ENCODE measurements at places on chromosomes 16 and 17.

DNA sequence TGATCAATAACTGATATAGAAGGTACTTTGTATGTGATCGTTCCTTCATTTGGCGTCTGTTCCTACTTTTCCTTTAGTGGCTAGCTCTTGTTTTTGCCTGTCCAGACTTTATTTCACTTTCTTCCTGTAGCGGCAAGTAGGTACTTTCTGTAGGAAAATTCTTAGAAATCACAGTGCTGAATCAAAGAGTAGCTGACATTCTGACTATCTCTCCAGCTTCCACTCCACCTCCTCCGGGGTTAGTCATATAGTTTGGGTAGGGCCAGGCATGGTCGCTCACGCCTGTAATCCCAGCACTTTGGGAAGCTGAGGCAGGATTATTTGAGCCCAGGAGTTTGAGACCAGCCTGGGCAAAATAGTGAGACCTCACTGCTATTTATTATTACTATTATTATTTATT lies 29.9 kb upstream of the PAFAH1B1 start:
- no peak for DNase-seq

DNA sequence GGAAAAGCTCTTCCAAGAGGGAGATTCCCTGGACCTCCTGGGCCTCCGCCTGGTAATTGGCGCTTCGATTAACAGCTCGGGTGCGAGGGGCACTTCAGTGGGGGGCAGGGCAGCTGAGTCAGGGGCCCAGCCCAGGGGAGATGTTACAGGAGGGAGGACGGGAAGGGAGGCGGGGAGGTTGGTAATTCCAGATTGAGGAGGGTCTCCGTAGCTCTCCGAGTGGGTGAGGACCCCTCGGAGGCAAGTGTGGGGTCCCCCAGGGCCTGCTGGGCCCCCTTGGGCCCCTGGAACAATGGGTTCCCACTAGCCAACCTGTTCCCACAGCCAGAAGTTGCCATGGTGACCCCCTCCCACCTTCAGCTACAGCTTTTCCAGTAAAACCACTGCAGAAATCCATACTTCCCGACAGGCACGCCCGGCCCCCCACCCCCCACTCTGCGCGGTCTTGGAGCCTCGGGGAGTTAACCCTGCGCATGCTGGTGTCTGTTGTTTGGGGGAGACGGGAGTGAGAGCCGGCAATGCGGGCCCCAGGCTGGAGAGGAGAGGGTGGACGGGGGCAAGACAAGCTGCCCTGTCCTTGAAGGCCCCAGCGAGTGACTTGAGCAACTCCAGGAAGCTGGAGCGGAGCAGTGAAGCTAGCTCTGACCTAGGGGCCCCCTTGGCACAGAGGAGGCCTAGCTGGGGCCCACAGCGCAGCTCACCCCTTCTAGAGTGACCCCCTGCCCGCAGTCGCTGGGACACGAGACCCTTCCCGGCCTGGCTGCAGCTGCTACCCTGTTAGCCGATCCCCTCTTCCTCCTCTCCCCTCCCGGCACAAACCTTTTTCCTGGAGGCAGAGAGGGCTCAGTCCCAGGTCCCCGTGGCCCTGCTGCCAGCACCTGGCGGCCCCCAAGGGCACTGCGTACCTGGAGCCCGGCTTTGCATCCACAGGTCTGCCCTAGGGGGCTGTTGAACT lies 37.8 kb downstream of the TMEM235 start:
- no peak for DNase-seq

DNA sequence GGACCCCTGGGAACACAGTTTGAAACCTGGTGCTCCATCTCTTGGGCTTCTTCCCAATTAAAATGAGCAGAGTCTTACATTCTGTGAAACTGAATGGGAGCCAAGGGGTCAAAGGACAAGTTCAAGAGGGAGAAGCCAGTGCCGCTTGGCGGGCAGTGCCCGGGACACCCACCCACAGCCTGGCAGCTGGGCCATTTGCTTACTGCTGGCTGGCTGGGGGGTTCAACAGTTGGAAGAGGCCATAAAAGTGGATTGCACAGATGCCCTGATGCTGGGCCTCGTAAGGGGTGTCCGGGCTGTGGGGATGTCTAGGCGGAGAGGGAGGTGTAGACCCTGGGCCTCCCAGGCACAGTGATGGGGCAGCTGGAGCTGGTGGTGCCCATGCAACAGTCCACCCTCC lies 52.1 kb downstream of the CMIP start:
- no peak for DNase-seq

- DNase-seq: no peak
Measured at GRCh38 chr17:35578929-35579432, 610 bp upstream of the PEX12 start.

DNA sequence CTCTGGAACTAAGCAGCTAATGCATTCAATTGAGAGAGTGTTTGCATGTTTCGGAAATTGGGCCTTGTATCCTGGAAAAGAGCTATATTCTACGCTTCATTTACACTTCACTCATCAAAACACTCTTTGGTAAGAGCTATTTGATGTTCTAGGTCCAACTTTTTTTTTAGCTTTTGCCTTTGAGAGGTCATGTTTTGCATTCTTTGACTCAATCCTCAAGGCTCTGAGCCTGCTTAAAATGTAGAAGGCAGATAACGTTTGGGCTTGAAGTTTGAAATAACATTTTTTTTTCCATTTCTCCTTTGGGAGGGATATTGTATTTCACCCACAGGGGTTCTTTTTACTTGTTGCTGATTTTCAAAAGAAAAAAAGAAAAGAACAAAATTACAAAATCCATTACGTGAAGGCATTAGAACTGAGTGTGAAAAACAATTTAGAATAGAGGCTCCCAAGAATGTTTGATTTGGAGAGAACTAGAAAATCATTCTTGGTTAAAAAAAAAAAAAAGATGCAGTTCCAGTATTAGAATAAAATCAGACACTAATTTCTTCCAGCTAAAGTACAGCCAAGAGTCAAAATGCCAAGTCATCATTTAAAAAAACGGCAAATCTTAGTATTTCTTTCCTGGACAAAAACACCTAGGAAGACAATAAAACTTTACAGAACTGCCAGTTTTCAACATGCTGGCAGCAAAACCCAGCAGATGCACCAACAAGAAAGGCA lies 268.5 kb downstream of the GRIN2A start:
- no peak for DNase-seq

- DNase-seq: peak; percentile 42
Measured at GRCh38 chr17:38322156-38322779, 21.5 kb downstream of the GPR179 start.

- no peak for DNase-seq
Measured at GRCh38 chr17:4956493-4957061, 5.7 kb downstream of the ENO3 start.

- DNase-seq: peak; percentile 58
Measured at GRCh38 chr17:45948881-45949624, 50.0 kb upstream of the STH start.

DNA sequence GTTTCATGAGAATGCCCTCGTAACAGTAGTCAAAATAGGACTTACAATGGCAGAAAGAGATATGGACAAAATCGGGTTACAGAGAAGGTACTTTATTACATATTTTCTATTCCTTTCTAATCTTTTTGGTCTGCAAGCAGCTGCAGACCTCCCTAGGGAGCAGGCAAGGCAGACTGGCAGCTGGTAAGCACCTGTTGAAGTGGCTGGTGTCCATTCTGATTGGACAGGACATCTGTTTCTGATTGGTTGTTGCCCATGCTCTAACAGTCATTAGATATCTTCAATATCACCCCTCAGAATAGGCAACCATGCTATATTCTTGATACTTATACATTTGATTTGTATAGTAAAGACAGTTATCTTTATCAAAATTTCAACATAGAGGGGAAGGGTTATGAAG lies 606.3 kb downstream of the KCNJ2 start:
- no peak for DNase-seq

- no peak for DNase-seq
Measured at GRCh38 chr16:79171931-79172705, 428.4 kb downstream of the MAF start.

GRCh38 chr16:11333702-11334101 lies 11.6 kb upstream of the RMI2 start:
- DNase-seq: no peak

GRCh38 chr17:62629556-62630364 lies 2.3 kb downstream of the MRC2 start:
- no peak for DNase-seq

DNA sequence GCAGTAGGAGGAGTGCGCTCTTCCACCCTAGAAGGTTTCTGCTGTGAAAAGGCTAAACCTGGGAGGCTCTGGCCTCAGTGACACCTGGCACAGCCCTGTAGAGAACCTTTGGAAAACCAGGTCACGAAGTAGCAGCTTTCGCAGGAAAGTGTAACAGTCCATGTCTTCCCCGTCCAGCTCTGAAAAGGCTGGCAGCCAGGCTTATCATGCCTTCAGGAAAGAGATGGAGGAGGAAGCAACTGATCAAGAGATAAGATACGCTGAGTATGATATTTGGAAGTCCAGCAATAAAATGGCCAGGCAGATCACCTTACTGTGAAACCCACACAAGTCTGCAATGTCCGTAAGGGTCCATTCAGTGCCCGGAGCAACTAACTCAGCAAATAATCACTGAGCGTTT lies 22.3 kb downstream of the TUBD1 start:
- no peak for DNase-seq

- no peak for DNase-seq
Measured at GRCh38 chr17:42291129-42291528, 2.8 kb downstream of the STAT5A start.

DNA sequence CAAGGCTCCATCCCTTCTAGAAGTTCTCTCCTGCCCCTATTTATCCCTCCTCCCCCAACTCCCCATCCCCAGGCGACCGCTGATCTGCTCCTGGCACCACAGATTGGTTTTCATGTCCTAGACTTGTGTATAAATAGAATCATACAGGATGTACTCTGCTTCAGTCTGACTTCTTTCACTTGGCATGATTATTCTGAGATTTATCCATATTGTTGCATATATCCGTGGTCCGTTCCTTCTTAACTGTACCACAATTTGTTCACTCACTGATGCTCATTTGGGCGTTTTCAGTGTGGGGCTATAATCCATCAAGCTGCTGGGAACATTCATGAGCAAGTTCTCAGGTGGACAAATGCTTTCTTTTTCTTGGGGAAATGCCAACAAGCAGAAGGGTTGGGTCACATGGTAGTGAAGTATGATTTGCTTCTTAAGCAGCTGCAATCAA lies 23.9 kb downstream of the PITPNM3 start:
- DNase-seq: no peak

DNA sequence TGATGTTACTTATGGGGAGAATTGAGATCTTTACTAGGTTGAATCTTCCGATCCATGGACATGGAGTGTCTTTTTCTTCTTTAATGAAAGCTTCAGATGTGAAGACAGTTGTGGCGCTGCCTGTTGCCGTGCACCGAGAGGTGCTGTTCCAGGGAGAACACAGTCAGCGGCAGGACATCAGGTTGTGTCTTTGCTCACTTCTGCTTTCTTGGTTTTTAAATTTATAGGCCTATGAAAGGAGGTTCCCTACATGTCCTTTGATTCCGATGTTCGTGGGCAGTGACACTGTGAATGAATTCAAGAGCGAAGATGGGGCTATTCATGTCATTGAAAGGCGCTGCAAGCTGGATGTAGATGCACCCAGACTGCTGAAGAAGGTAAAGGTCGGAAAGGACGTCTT lies 49.8 kb downstream of the SEC14L1 start:
- no peak for DNase-seq

DNA sequence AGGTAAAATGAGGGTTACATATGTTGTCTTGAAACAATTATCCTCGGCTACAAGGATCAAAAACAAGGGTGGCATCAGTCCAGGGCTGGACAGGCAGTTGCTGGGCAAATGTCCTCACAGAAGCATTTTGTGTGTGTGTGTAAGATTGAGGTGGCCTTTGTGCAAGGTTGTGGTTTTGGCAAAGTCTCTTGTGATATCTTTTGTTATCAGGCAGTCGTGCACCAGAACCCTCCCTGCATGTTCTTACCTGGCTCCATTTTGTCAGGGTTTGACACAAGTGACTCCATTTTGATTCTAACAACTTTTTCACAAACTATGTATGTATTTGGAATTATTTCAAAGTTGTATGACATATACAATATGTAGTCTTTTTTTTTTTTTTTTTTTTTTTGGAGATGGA lies 20.0 kb downstream of the CHAD start:
- DNase-seq: no peak

DNA sequence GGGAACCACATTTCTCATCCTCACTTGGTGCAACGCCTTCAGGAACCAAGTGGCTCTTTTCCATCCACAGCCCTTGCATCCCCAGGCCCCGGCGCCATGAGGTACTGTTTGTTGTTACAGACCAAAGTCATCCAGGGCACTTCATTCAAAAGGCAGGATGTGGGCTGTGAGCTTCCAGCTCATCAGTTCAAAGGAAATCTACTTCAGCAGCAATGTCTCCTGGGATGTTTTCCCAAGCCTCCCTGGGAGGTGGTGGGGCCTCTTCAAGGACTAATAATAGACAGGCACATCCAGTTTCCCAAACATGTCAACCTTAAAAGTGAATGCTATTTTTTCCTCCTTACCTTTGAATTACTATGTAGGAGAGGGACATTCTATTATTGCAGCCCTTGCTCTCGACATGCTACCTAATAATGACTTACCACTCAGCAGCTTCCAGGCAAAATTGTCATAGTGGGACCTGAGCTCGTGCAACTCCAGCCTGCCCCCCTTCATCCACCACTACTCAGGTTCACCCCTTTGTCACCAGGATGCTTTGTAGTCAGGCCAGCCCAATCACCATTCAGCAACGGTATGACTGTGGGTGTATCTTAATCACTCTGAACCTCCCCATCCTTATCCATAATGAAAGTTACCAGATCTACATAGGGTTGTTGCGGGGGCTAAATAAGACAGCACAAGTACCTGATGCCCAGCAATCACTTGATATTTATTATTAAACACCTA lies 1.7 kb upstream of the PRKCB start:
- DNase-seq: no peak

GRCh38 chr16:79571903-79572535 lies 28.5 kb downstream of the MAF start:
- no peak for DNase-seq

GRCh38 chr16:51167170-51167895 lies 16.3 kb upstream of the SALL1 start:
- DNase-seq: no peak

DNA sequence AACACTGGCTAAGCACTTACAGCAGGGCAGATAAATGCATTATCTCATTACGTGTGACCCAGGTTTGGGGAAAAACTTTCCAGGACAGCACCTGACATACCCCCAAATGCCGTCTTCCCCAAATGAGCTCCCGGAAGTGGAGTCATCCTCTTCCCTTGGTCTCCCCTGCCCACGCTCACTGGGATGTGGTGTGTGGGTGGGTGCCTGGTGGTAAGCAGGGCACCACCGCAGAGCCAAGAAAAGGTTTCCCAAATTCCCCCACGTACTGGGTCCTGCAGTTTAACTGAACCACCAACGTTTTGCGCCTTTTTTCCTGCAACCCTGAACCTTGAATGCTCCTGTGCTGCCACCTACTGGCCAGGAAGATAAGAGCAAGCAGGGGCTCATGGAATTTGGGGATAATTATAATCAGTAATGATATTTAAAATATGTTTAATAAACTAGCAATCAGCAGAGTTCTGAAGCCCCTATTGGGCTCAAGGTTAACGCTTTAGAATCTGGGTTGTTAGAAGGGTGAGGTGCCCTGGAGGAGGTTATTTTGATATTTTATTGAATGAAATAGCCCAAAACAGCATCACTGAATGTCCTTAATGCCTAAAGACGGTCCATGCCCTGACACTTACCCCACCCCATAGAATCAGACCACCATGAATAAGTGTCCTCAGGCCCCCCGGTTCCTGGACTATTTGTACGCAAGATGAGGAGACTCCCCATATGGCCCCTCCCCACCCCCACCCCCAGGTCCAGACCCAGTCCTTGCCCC lies 8.0 kb downstream of the SPPL2C start:
- no peak for DNase-seq

GRCh38 chr17:6020376-6021010 lies 49.7 kb upstream of the WSCD1 start:
- no peak for DNase-seq

GRCh38 chr17:17119533-17119932 lies 77.3 kb downstream of the MPRIP start:
- peak; percentile 22 for DNase-seq

Measured in stimulated activated CD4-positive, alpha-beta T cell treated with anti-CD3 and anti-CD28 coated beads, TNF-alpha, amount 100 ng/mL, for 1 hour (primary cell).